Thoracic aorta (tissue), 2 donors: ENCODE measurements at places on chromosomes 7 and 10.

DNA sequence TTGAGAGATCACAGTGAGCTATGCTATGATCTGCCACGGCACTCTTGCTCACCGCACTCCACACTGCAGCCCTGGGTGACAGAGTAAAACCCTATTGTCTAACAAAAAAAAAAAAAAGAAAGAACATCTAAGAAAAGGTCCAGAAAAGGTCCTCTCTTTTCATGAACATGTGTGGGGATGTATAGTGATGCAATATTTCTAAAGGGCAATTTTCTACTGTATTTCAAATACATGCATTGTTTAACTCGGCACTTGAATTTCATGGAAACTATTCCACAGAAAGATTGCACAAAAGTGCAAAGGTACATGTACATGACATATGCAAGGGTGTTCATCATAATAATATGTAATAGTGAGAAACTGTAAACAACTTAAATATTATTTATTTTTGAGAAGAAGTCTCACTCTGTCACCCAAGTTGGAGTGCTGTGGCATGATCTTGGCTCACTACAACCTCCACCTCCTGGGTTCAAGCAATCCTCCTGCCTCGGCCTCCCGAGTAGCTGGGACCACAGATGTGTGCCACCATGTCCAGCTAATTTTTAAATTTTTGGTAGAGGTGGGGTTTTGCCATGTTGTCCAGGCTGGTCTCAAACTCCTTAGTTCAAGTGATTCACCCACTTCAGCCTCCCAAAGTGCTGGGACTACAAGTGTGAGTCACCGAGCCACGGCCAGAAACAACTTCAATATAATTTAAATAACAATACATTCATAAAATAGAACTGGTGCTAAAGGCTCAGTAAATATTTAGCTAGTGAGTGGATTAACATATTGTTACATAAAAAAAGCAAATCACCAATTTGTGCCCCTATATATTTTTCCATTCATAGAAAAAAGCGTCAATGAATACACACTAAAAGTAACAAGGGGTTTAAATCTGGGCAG lies 1.3 kb upstream of the PPRC1 start:
- DNase-seq = no peak

DNA sequence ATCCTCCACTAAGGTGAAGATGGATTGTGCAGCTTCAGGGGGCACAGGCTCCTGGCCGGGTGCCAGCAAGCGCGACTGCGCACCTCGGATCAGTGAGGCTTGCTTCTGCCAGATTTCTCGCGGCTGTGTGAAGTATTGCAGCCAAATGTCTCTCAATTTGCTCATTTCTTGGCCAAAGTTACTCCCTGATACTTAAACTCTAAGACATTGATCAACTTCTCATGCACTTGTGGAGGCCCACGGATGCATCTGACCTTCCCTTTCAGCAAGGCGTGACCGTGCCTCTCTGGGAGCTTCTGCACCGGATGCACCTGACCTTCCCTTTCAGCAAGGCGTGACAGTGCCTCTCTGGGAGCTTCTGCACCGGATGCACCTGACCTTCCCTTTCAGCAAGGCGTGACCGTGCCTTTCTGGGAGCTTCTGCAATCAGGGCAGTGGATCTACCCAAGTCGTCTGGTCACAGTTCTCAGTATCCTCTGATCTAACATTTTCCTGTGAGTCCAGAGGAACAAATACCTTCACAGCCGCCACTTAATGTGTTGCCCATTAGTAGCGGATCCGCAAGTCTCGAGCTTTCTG lies 248.3 kb downstream of the ADARB2 start:
- DNase-seq = no peak

DNA sequence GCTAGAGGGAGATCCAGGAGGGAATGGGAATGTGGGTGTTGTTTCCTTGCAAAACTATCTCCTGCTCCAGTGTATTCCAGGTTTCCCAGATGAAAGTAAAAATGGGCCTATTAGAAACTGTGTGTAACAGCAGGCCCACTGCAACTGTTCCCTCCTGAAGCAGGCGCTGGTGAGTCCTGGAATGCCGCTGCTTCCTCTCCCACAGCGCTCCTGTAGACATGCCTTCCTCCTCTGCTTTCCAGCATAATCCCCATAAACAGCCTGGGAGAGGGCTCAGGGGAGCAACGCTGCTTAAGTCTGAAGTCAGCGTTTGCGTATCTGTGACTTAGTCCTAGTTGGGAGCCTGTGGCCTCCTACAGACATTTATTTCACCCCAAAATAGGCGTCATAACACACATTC lies 551.0 kb upstream of the FOXK1 start:
- DNase-seq = no peak

- DNase-seq = no peak
Observed at GRCh38 chr10:1149793-1150637, 93.8 kb downstream of the WDR37 start.

GRCh38 chr7:113504142-113504541 lies 385.8 kb upstream of the SMIM30 start:
- no peak for DNase-seq

GRCh38 chr7:29113384-29114102 lies 32.8 kb downstream of the CPVL start:
- no peak for DNase-seq

GRCh38 chr7:139231513-139232376 lies 708 bp downstream of the UBN2 start:
- no peak for DNase-seq

DNA sequence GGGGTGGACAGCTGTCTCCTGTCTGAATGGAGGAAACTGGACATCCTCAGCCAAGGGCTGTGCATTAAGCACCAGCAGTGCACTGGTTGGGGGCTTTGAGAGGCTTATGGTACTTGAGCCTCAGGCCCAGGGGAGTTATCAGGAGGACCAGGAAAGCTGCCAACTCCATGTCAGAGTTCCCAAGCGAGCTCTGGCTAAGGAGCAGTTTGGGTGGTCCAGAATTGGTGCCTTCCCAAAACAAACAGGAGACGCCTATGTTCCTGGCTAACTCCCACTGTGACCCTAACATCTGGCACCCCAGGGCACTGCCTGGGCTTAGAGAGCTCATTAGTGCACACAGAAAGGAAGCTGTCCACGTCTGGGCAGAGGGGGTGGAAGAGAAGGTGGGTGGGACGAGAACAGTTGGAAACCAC lies 408.6 kb upstream of the NPVF start:
- DNase-seq = no peak

GRCh38 chr10:121157998-121158397 lies 306.8 kb downstream of the WDR11 start:
- DNase-seq = no peak

GRCh38 chr10:76971547-76972170 lies 665.9 kb downstream of the KCNMA1 start:
- DNase-seq = no peak

GRCh38 chr10:114499116-114499515 lies 94.8 kb upstream of the AFAP1L2 start:
- DNase-seq = no peak

DNA sequence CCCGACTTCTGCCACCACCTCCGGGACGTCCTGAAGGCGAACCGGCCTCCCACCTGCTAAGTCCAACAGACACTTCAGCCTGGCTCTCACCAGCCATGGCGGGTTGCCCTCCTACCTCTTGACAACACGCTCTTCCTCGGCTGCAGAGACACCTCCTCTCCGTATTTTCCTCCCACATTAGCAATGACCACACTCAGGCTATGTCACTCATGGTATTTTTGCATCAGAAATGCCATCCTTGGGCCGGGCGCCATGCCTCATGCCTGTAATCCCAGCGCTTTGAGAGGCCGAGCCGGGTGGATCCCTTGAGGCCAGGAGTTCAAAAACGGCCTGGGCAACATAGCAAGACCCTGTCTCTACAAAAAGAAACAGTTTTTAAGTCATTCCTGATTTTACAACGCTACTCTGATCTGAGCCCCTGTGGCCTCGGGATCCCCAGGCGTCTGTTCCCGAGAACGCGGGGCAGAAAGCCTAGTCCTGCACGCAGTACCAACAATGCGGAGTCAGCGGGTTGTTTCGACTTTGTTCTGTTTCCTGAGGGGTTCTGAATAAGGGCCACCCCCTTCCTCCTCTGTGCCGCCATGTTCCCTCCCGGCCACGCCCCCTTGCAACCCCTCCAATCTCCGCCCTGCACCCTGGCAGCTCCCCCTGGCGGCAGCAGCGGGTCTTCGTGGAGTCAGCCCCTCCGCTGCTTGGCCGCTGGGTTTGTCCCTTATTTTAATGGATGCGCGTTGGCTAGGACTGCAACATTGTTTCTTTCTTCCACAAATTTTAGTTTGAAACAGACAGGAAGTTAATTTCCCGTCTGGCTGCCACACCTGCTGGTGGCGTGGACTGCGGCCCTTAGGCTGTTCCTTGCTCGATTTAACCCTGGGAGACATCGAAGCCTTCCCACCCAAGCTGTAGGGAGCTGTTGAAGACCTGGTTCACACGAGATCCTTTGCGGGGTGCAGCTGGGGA lies 9.7 kb upstream of the ZFAND2A start:
- peak; percentile 48 for DNase-seq

DNA sequence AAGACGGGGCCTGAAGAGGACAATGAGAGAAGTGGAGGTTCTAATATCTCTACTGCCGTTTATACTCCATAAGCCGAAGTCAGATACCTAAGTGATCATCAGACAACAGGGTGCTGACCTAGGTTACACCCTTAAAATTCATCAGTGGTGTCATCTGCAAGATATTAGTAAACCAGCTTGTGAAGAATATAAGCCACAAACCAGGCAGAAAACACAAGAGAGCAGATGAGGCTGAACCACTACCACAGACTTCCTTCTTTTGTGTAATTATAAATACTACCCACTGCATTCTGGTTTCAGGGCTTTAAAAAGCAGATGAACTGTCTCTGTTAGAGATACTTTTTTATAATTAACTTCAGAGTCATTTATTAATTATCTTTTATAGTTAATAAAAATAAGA lies 69.0 kb upstream of the LRRC17 start:
- DNase-seq = no peak

DNA sequence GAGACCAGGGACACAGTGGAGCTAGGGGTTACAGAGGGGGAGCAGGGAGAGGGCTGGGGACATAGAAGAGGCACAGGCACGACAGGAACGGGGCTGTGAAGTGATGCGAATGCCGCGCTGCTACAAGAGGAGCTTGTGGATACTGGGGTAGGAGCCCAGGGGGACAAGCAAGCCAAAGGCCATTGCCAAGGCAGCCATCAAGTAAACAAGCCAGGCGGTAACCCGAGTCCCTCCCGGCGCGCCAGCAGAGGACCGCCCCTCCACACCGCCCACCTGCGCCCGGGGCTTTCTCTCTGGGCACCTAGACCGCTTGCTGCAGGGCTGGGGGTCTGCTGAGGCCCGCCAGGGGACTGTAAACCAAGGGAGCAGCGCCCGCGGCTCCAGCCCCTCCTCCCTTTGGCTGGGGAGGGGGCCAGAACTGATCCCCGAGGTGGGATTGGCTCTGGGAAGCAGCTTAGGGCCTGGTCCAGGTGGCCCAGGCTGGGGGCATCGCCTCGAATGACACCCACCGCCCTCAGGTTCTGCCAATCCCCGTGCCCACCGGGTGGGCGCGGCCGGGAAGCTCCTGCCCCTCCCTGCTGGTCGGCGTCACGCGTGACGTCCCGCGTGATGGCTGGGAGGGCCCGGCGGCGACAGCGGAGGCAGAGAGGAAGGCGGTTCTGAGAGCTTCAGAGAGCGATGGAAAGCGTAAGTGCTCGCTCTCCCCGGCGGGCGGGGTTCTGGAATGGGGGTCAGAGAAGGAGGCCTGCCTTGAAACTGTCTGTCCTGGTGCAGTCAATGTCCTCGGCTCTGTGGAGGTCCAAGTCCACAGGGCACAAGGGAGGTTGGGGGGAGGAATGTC lies 982 bp downstream of the SFXN3 start:
- DNase-seq = peak; percentile 44

DNA sequence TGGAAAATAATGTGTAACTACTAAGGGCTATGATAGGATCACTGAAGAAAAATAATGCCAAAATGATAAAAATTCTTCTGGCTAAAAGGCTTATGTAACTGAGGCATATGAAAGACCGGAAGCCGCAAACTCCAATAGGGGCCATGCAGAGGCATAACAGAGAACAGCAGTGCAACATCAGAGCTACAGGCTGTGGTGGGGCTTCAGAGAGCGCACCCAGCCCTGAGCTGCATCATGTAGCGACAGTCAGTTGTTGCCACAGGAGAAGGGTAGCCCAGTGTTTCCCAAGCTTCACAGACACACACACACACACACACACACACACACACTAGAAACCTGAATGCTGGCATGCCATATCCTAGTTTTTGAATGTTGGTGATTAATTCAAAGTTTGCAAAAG lies 9.3 kb downstream of the LLCFC1 start:
- DNase-seq = no peak

DNA sequence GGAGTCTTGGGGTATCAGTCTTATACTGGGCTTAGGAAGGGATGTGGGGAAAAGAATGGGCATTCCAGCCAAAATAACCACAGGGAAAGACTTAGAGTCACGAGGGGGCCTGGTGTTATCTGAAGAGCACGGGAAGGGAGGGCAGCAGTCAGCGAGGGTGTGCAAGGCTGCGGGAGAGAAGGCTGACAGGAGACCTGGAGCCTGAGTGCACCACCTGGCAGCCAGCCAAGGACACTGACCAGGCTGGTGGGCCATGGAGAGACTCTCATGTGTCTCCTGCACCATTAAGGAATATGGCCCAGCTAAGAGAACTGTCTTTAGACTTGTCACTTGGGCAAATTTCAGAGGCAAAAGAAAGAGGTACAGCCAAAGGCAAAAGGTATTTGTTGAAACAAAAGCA lies 69.6 kb downstream of the PKD1L1 start:
- no peak for DNase-seq

- no peak for DNase-seq
Observed at GRCh38 chr7:142864980-142865747, 10.3 kb downstream of the EPHB6 start.

- DNase-seq = no peak
Observed at GRCh38 chr7:108419961-108420908, 36.0 kb downstream of the NRCAM start.

DNA sequence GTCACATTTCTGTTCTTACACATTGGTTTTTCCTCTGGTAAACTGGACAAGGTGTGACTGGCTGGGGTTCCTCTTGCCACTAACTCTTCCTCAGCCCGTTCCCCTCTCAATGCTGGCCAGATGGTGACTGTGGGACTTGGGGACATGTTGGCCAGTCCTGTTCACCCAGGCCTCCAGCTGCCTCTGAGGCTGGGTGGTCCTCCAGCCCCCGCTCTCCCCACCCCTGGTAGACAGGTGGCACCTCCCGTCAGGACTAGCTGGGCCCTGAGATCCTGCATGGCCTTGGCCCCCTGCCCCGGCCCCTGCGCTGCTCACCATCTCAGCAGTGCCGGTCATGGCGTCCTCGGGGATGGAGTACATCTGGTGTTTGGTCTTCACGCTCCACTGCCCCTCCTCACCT lies 10.8 kb upstream of the MYL7 start:
- no peak for DNase-seq

GRCh38 chr7:142445019-142445686 lies 187.3 kb upstream of the PRSS58 start:
- no peak for DNase-seq
